ENCODE measurements at places on chromosomes 7 and 10.

GRCh38 chr10:8283986-8284385 is 229.5 kb downstream of the GATA3 start:
- no peak for DNase-seq

GRCh38 chr7:132090444-132090843 is 485.8 kb downstream of the PLXNA4 start:
- no peak for DNase-seq

DNA sequence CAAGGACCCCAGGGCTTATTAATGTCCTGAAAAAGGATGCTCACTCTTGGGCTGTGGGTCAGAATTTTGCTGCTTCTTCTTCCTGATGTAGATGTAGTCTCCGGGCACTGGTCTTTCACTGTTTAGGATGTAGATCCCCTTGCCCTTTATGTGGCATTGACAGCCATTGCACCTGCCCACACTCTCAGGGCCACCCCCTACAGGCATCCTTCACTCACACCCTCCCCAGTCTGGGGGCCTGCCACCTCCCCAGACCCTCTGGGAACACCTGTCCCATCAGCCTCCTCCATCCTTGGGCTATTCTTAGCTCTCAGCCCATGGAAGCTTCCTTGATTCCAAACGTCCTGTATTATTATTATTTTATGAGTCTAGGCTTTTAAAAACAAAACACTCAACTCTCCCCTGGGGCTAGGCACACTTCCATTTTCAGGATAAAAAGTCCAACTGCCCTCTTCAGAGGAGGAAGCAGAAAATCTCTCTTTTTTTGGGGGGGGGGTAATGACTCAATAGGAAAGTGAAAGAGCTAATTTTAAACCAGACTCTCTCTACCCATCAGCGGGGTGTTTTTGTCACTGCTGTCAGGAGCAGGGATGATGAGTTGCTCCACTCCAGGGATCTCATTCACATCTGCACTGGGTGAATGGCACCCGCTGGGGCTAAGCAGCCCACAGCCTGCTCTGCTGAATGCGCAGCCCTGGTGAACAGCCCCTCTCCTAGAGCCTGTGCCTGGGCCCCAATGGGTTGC is 11.5 kb upstream of the KLRG2 start:
- no peak for DNase-seq

DNA sequence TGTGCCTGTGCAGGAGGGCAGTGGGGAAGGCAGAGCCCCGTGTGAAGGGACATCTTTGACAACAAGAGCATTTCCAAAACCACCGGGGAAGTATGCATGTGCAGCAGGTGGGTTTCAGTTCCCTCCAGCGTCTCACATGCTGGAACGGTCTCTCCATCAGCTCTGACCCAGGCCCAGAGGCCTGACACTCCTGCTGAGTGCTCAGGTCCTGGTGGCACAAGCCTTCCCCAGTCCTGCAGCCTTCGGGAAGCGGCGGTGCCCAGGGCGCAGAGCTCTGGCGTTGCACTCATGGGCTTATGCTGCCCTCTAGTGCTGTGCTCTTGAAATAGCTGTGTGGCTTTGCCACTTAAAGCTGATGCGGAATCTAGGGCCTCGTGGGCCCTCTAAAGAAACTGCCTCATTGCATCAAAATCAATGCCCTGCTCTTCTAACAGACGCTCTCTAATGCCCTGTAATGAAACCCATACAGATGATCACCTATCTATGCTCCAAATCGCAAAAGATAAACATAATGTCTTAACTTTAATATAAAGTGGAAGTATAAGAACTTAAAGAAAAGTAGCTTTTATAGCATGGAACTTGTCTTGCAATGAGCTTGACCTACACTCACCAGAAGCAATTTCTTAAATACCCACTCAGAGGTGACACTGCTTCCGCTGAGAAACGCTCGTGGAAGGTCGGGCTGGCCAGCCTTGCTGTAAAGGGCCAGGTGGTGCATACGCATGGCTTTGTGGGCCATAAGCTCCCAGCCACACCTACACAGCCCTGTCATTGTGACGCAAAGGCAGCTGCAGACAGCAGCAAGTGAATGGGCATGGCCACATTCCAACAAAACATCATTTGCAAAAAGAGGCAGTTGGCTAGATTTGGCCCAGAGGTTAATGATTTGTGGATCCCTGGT is 38.6 kb downstream of the CLRN3 start:
- DNase-seq: no peak

DNA sequence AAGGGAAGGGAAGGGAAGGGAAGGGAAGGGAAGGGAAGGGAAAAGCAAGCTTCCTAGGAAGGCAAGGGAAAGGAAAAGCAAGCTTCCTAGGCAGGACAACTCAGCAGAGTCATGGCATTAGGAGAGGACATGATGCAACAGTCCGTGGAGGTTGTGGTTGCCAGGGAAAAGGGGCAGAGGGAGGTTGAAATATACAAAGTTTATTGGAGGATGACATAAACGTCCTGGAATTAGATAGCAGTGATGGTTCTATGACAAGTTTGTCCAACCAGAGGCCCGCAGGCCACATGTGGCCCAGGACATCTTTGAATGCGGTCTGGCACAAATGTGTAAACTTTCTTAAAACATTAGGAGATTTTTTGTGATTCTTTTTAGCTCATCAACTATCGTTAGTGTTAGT is 59.8 kb upstream of the OPN4 start:
- DNase-seq: no peak

All from cortex of kidney (tissue), 1 donor.